ENCODE measurements at places on chromosomes 7 and 10.
A peak's percentile ranks its signal among the peaks of the same experiment; 100 is the strongest.

DNA sequence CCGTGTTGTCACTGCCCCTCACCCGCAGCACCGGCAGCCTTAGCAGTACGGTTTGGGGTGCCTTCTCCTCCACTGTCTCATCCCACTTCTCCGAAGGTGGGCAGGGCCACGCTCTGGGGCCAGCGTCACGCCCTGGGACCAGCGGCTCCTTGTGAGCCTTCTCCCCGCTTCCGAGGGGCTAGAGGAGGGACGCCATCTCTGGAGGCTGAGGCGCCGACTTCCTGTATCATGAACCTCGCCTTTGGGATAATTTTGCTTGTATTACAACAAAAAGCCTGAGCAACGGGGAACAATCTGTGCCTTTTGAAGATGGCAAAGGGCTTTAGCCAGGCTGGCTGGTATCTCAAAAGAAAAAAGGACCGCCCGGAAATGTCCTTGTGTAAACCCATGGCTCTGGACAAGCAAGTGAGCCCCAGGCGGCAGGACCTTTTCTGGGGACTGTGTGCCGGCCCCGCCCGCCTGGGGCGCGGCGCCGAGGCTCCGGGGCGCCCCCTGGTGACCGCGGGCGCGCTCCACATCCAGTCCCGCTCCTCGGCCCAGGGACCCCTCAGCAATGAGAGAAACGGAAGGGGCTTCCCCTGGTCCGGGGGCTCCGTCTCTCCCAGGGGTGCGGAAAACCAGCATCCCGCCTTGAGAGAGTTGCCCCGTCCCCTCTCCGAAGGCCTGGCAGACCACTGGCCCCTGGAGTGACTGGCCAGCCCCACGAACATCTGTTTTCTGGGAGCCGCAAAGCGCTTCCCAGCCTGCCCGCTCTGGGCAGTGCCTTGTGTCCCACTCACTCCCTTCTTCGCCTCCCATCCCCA lies 3.8 kb downstream of the DEPP1 start:
- peak; percentile 93 for DNase-seq

DNA sequence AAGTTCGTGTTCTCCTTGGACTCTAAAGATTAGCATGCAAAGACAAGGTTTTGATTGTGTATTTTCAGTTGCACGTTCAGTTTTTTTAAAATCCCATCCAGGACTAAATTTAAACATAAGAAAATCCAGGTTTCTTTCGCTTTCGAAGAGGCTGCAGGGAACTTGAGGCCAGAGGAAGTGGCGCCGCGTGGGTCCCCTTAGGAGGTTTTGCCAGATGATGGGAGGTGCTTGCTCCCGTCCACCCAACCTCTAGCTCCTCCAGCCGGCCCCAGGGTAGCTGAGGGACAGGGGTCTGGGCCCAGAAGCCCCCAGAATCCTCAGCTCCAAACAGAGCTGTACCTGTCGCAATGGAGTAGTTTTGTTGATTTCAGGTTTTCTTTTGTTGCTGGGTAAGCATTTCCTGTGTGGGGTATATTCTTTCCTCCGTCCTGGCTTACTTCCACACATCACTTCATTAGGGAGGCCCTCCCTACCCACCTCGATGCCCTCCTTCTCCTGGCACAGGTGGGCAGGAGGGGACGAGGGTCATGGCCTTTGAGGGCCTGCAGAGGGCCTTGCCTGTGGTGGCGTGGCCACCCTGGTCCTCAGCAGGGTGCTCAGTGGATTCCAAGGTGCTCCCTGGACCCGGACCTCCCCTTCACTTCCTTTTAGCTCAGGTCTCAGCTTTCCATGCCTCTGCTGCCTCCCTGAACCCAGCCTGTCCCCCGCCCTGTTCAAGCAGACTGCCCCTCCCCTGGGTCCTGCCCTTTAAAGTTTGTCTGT lies 32.6 kb downstream of the LHPP start:
- no peak for DNase-seq

DNA sequence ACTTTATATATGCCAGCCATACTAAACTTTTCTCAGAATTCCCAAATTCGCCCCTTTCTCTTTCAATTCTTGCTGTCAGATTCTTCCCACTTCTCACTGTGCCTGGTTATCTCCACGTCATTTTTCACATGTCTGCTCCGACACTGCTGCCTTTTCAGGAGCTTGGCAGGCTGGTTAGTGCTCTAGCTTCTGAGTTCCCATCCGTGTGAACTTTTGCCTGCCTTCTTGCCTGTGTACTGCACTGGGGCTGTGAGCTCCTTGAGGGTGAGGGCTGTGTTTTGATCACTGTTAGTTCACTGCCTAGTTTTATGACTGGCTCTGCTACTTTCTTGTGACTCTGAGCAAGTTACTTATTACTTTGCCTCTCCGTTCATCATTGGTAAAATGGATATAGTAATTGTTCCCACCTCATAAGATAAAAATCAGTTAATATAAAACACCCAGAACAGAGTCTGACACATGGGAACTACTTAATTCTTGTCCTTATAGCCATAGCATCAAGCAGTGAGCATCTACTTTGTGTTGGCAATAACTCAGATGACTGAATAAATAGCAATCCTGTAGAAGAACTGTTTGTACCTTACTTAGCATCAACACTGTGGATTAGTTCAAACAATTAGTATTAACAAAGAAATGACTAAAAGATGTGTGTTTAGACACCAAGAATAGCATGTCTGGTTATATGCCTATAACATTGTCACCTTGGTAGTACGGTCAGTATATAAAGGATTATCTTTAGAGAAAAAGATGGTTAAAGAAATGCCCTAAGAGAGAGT lies 5.5 kb downstream of the GSTO1 start:
- DNase-seq: no peak

- DNase-seq: no peak
Observed at GRCh38 chr10:132681858-132682755, 103.8 kb downstream of the NKX6-2 start.

GRCh38 chr7:95861041-95861440 lies 88.7 kb downstream of the DYNC1I1 start:
- no peak for DNase-seq

DNA sequence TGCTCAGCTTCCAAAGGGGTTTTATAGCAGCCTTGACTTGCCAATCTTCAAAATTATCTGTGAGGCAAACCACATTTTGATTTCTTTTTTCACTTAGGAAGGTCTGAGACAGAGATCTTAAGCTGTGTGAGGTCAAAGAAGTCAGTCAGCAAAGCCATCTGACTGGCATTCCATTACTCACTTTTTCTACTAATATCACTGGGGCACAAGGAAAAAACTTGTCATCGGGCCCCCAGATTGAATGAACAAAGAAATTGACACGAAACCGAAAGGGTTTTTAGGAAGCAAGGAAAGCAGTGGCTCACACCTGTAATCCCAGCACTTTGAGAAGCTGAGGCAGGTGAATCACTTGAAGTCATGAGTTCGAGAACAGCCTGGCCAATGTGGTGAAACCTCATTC lies 78.5 kb upstream of the FRMD4A start:
- no peak for DNase-seq

GRCh38 chr7:21454906-21455305 lies 27.0 kb downstream of the SP4 start:
- no peak for DNase-seq
